ENCODE measurements at places on chromosomes 11 and 22.

DNA sequence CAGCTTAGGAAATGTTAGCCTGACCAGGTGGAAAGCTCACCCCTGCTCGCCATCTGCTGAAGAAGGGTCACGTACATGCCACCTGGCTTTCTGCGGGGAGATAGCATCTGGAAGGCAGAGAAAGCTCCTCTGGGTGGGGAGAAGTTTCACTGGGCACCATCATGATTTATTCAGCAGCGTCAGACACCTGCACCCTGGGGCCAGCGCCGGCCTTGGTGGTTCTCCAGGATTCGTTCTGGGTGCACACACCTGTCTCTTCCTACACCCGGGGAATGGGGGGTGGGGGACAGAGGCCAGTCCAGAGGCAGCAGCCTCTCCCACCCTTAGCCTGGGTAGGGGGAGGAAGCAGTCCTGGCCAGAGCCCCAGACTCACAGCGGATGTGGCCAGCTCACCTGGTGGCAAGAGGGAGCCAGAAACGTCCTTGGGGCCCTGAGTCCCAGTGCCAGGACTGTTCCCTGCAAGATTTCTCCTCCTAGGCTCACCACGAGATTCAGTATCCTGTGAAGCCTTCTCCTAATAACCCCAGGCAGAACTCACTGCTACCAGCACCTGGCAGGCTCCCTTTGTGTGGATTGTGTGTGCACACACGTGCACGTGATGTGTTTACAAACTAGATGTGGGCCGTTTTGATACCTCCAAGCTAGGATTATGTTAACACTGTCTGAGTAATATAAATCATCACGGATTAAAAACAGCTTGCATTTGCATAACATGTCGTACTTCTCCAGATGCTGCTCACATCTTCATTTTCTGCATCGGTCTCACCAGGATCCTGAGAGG lies 17.3 kb upstream of the RASD2 start:
- no peak for DNase-seq

DNA sequence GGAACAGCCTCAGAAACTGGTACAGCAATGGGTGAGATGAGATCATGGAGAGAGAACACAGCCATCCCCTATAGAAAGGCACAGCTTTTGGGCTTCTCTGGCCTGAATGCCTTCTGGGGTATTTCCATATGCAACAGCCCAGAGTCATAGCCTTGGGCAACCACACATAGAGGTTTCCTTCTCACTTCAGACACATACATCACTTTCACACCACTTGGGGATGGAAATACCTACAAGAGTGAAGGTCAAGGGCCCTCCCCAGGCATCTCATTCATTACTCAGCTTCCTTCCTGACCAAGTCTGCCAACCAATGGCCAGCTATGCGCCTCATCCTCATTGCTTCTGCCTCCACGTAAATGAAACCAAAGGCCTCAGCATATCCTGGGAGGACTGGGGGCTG lies 17.7 kb upstream of the OLFML1 start:
- no peak for DNase-seq

DNA sequence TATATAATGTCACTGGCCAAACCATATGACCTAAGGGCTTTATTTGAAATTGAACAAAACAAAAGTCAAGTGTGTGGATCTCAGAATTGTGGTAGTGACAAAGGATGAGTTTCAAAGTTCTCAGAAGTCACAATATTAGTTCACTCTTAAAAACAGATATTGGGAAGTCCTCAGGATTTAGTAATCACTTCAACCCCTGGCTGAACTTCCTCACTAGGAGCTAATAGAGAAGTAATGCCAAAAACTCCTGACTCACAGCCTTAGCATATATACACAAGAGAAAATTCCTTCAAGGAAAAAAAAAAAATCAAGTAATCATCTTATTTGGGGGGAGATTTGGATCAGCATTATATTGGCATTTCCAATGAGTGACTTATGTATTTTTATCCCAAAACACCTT lies 75.6 kb upstream of the APOA1 start:
- DNase-seq: peak; percentile 79

- peak; percentile 28 for DNase-seq
Measured at GRCh38 chr11:11463405-11463804, 110.4 kb upstream of the CSNK2A3 start.
